CD8-positive, alpha-beta memory T cell (primary cell): ENCODE measurements at places on chromosomes 16 and 17.

GRCh38 chr17:17239832-17240231 is 2.9 kb upstream of the FLCN start:
- no peak overlapping the region for H3K4me3 ChIP-seq
- H3K4me1 ChIP-seq, result peaks cover 14% of the 10 kb centered on the region
- H3K36me3 ChIP-seq, result no peaks in the 10 kb centered on the region
- DNase-seq, result no peak

GRCh38 chr16:3640207-3640606 is 14.3 kb upstream of the DNASE1 start:
- no peak overlapping the region for H3K27ac ChIP-seq
- peaks cover 17% of the 10 kb centered on the region for H3K36me3 ChIP-seq
- H3K4me3 ChIP-seq, result no peak overlapping the region
- H3K4me1 ChIP-seq, result peaks cover 12% of the 10 kb centered on the region
- no peaks in the 10 kb centered on the region for H3K27me3 ChIP-seq
- no peak for DNase-seq

DNA sequence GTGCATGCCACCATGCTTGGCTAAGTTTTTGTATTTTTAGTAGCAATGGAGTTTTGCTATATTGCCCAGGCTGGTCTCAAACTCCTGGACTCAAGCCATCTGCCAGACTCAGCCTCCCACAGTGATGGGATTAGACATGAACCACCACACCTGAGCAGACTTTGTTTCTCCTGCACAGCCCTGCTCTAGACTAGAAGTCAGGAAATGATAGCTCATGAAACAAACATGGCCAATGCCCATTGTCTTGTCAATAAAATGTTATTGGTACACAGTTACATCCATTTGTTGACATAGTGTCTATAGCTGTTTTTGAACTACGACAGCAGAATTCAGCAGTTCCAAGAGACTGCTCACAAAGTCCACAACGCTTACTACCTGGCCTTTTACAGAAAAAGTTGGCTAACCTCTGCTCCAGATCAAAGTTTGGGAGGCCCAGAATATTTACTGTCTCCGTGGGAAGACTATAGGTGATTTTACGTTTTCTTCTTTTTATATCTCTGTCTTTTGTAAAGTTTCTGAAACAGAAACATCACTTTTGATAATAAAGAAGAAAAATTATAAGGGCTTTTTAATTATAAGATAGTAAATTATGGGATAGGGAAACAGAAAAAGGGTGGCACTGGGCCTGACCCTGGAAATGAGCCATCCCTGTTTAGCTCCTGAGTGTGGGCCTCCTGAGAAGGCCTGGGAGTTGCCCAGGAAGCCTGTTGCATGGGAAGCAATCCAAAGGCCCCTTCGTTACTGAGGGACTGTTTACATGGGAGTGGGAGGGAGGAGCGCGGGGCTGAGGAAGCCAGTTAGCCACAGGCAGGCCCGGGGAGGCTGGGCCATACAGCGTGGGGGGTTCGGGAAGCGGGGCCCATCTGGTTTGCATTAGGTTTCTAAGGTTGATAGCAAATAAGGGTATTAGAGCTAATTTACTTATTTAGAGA is 201.5 kb downstream of the IRF8 start:
- no peak for DNase-seq
- H3K36me3 ChIP-seq, result no peaks in the 10 kb centered on the region
- H3K4me1 ChIP-seq, result no peaks in the 10 kb centered on the region
- H3K27me3 ChIP-seq, result no peaks in the 10 kb centered on the region
- H3K4me3 ChIP-seq, result no peak overlapping the region

DNA sequence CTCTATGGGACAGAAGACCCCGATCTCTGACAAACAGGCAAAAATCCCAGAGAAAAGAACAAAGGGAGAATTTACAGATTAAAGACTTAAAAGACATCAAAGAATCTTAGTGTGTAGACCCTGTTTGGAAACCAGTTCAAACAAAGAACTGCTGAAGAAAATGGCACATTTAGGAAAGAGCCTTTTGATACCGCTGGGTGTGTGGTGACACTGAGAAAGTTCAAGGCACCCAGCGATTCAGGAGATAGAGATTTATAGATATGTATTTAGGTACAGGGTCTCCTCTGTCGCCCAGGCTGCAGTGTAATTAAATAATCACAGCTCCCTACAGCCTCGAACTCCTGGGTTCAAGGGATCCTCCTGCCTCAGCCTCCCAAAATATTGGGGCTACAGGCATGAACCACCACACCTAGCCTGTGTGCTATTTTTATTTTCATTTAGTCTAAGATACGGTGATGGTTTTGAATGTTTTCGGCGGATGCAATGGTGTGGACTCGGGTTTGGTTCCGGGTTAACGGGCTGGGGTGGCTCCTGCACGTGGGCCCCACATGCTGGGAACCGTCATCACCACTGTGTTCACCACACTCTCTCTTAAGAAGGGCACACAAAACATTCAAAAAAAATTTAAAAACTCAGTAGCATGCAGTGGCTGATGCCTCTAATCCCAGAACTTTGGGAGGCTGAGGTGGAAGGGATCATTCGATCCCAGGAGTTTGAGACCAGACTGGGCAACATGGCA is 114.0 kb downstream of the ZNF778 start:
- DNase-seq, result no peak
- no peak overlapping the region for H3K4me3 ChIP-seq
- H3K36me3 ChIP-seq, result no peaks in the 10 kb centered on the region
- peaks cover 83% of the 10 kb centered on the region for H3K4me1 ChIP-seq
- H3K27me3 ChIP-seq, result no peaks in the 10 kb centered on the region

DNA sequence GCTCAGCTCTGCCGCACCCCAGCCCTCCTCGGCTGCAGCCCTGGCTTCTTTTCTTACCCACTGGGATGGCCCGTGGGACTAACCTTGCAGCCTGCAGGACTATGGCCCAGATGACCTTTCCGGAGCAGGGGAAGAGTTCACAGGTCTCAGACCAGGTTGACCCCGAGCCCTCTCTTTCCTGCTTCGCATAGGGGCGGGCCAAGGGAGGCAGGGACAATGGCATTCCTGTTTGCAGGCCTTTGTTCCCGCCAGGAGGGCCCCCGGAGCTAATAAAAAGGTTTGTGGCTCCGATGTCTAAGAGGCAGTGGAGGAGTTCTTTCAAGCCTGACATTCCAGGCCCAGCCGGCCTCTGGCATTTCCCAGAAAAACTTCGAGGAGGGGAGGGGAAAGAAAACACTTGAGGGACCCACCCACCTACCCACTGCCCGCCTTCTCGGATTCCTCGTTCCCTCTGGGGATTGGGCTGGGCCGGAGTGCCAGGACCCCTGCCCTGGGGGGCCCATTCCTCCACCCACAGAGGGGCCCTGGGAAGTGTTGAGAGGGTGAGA is 5.8 kb upstream of the SOCS3 start:
- peaks cover 10% of the 10 kb centered on the region for H3K4me1 ChIP-seq
- H3K36me3 ChIP-seq, result no peaks in the 10 kb centered on the region
- no peak overlapping the region for H3K4me3 ChIP-seq
- no peak for DNase-seq

DNA sequence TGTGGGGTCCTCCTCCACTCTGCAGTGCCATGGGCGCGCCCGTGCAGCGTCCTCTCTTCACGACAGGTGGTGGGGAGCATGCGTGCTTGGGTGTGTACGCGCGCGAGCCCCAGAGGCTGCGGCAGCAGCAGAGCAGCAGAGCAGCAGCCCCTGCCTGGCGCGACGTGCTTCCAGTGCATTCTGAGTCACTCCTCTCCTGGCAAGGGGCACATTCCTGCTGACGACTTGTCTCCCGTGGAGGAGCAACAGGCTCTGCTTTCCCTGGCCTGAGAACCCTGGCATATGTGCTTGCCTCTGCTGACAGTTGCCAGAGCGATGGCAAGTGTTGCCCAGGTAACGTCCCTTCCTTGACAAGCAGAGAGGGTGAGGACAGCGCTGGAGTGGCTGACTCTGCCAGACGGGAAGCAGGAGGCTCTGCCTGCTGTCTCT is 133.8 kb upstream of the PLCG2 start:
- no peaks in the 10 kb centered on the region for H3K36me3 ChIP-seq
- H3K4me1 ChIP-seq, result no peaks in the 10 kb centered on the region
- H3K27me3 ChIP-seq, result no peaks in the 10 kb centered on the region
- DNase-seq, result no peak

DNA sequence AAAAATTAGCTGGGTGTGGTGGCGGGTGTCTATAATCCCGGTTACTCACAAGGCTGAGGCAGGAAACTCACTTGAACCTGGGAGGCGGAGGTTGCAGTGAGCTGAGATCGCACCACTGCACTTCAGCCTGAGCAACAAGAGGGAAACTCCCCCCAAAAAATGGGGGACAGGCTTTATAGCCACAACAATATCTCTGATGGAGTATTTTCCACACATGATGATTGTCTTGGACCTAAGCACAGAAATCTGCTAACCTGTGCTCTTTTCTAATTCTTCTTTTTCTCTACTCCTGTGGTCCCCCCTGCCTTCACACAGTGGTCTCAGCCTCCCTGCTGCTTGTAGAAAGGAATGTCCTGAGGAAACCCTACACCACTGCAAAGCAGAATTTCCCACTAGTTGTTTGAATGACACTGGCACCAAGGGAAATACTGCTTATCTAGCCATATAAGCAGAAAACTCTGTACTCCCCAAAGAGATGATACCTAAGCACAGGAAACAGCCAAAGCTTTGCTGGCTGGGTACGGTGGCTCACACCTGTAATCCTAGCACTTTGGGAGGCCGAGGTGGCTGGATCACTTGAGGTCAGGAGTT is 117.6 kb downstream of the USP31 start:
- no peak overlapping the region for H3K4me3 ChIP-seq
- no peaks in the 10 kb centered on the region for H3K36me3 ChIP-seq
- no peak overlapping the region for H3K27ac ChIP-seq
- no peaks in the 10 kb centered on the region for H3K4me1 ChIP-seq
- no peak for DNase-seq

GRCh38 chr16:25172831-25173230 is 43.9 kb upstream of the AQP8 start:
- H3K4me1 ChIP-seq, result no peaks in the 10 kb centered on the region
- DNase-seq, result no peak
- peaks cover 37% of the 10 kb centered on the region for H3K36me3 ChIP-seq
- no peak overlapping the region for H3K4me3 ChIP-seq
- no peak overlapping the region for H3K27ac ChIP-seq
